ENCODE measurements at places on chromosomes 4 and X. TPM values are rescaled to one million over a fixed set of nuclear protein-coding genes. Genes with fewer than 3 reads are reported as not detected.
A peak's percentile ranks its signal among the peaks of the same experiment; 100 is the strongest.

DNA sequence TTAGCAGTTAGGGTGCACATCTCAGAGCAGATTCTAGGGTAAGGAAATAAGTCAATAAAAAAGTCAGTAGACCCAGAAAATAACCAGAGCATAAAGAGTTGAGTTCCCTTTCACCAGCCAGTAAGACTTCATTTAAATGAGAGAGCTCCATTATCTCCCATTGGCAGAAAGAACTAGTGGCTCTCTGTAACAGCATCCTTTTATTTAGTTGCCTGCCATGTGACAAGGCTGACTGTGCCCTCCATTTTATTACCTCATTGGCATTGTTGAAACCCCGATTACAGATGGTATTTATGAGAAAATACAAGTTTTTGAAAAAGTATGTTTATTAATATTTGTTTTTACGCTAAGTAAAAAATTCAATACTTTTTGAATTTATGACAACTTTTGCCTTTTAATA lies 859.5 kb upstream of the NDST4 start:
- H3K36me3 ChIP-seq, result no peaks in the 10 kb centered on the region
- DNase-seq, result no peak
- no peaks in the 10 kb centered on the region for H3K27me3 ChIP-seq
- H3K4me1 ChIP-seq, result no peaks in the 10 kb centered on the region

Gene SHROOM2
- total RNA-seq, result 0.84 TPM

Gene EDA2R
- 2.6 TPM for total RNA-seq

Gene RXFP1
- 1.1 TPM for total RNA-seq

DNA sequence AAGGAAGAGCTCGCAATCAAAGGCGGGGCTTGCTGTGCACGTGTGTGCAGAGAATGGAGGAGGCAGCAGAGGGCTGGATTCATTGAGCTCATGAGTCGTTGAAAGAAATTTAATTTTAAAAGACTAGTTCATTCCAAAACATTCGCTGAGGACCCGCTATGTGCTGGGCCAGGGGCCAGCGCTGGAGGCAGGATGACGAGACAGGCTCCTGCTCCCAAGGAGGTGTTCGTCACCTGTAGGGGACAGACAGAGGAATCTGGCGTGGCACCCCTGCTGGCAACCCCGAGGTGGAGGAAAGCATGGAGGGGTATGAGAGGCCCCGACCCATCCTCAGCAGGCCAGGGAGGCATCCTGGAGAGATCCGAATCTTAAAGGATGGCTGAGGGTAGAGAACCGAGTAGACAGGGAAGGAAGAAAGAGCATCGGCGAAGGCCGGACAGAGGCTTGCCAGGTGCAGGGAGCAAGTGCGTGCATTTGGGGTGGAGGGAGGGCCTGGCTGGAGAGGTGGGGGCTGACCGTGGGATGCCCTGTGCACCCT lies 96.4 kb downstream of the CPZ start:
- no peak overlapping the region for H3K4me3 ChIP-seq
- no peak overlapping the region for H3K27ac ChIP-seq
- DNase-seq, result no peak
- H3K27me3 ChIP-seq, result peaks cover 34% of the 10 kb centered on the region

- H3K36me3 ChIP-seq, result no peaks in the 10 kb centered on the region
- H3K4me1 ChIP-seq, result no peaks in the 10 kb centered on the region
- no peak overlapping the region for H3K27ac ChIP-seq
- H3K27me3 ChIP-seq, result no peaks in the 10 kb centered on the region
- H3K4me3 ChIP-seq, result no peak overlapping the region
Measured at GRCh38 chr4:188023682-188024081, 28.1 kb downstream of the ZFP42 start.

GRCh38 chrX:1099146-1099770 lies 113.2 kb downstream of the CRLF2 start:
- H3K27me3 ChIP-seq, result peaks cover 4% of the 10 kb centered on the region
- H3K4me3 ChIP-seq, result no peak overlapping the region
- DNase-seq, result no peak
- no peaks in the 10 kb centered on the region for H3K36me3 ChIP-seq

GRCh38 chrX:44784241-44784640 lies 59.6 kb upstream of the DUSP21 start:
- no peak for DNase-seq
- H3K36me3 ChIP-seq, result no peaks in the 10 kb centered on the region
- peaks cover 4% of the 10 kb centered on the region for H3K27me3 ChIP-seq
- H3K27ac ChIP-seq, result no peak overlapping the region
- H3K4me1 ChIP-seq, result no peaks in the 10 kb centered on the region

GRCh38 chrX:47483306-47484268 lies 565 bp upstream of the ZNF41 start:
- peaks cover 5% of the 10 kb centered on the region for H3K27me3 ChIP-seq
- peak; percentile 75 for DNase-seq
- H3K4me1 ChIP-seq, result peaks cover 7% of the 10 kb centered on the region

- peak overlapping the region; percentile 37 for H3K4me3 ChIP-seq
- H3K36me3 ChIP-seq, result no peaks in the 10 kb centered on the region
- H3K27me3 ChIP-seq, result peaks cover 34% of the 10 kb centered on the region
Measured at GRCh38 chrX:130170752-130171445, 863 bp upstream of the RAB33A start.

DNA sequence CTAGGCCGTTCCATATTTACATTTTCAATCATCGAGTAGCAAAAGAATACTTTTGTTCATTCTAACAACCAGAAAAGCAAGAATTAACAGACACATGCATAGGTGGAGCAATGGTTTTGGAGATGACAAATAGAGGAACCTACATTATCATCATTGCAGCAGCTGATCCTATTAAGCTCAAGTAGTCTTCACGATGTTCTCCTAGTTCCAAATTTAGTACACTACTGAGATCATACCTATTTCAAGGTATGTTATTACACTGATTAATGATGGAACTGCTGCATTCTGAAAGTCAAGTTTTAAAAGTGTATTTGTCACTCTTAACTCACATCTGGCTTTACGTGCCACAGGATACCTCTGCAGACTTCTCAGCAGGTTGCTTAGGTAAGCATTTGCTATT lies 87.4 kb downstream of the ADGRA3 start:
- peak overlapping the region; percentile 49 for H3K27ac ChIP-seq
- no peak overlapping the region for H3K4me3 ChIP-seq
- H3K27me3 ChIP-seq, result no peaks in the 10 kb centered on the region
- peak; percentile 24 for DNase-seq

- no peak overlapping the region for H3K4me3 ChIP-seq
- no peaks in the 10 kb centered on the region for H3K27me3 ChIP-seq
- peak; percentile 68 for DNase-seq
- H3K36me3 ChIP-seq, result no peaks in the 10 kb centered on the region
- H3K27ac ChIP-seq, result no peak overlapping the region
Measured at GRCh38 chr4:38489924-38490639, 173.9 kb upstream of the KLF3 start.

DNA sequence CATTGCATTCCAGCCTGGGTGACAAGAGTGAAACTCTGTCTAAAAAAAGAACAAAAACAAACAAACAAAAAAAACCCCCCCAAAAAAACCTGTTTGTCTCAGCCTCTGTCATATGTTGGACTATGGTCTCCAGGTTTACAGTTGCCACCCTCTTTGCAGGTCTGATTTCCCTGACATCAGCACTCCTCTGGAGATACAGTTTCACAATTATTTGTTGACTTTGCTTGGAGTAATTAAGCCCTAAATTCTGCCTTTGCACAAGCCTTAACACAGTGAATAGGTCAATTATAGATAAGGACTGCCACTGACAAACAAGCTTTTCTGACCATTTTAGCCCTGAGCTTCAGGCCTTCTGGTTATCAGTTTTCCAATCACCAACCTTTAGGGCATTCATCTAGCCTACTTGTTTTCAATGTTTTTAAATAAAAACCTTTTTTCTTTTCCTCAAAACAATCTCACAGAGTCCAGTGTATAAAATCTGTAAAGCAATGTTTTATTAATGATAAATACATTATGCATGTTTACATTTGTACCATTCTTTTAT lies 20.4 kb upstream of the MAPK10 start:
- H3K27ac ChIP-seq, result no peak overlapping the region
- H3K4me3 ChIP-seq, result no peak overlapping the region
- no peak for DNase-seq
- H3K36me3 ChIP-seq, result no peaks in the 10 kb centered on the region

DNA sequence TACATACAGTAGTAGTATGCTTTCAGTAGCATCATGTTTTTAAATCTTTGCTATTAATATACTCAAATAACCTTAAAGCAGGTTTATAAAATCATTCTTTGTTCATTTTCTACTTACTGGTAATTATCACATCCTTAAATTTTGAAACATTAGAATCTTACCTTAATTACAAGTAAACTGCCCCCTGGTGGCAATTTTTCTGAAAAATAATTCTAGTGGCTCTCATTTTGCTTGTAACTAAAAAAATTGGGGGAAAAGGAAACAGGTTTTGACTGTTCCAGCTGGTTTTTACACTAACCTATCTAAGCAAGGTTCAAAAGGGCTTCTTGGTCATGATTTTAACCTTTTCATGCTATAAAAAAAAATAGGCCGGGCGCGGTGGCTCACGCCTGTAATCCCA lies 18.5 kb upstream of the DCAF4L1 start:
- H3K4me1 ChIP-seq, result no peaks in the 10 kb centered on the region
- H3K27me3 ChIP-seq, result no peaks in the 10 kb centered on the region
- H3K27ac ChIP-seq, result no peak overlapping the region

Gene ARAP2
- 1.6 TPM for total RNA-seq

GRCh38 chr4:52266537-52267137 lies 215.5 kb downstream of the SPATA18 start:
- H3K27ac ChIP-seq, result peak overlapping the region; percentile 53
- no peaks in the 10 kb centered on the region for H3K36me3 ChIP-seq
- H3K4me1 ChIP-seq, result peaks cover 35% of the 10 kb centered on the region
- H3K4me3 ChIP-seq, result no peak overlapping the region

DNA sequence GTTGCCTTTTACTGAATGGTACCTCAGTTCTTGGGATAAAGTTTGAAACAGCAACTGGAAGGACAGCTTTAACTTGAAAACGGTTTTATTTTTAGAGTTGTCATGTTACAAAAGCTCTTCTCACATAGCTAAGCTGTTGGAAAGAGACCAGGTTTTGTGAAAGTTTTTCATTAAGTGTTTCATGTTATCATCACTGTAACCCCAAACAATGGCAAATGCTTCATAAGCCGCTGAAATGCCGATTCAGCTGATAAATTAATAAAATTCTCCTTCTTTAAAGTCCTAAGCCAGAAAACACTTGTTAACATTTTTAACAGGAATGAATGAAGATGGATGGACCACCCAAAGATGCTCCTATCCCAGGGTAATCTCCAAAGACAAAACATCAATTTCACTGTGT lies 76.1 kb upstream of the IRF2 start:
- no peaks in the 10 kb centered on the region for H3K27me3 ChIP-seq
- H3K27ac ChIP-seq, result no peak overlapping the region
- H3K36me3 ChIP-seq, result no peaks in the 10 kb centered on the region
- DNase-seq, result no peak
- H3K4me3 ChIP-seq, result no peak overlapping the region

DNA sequence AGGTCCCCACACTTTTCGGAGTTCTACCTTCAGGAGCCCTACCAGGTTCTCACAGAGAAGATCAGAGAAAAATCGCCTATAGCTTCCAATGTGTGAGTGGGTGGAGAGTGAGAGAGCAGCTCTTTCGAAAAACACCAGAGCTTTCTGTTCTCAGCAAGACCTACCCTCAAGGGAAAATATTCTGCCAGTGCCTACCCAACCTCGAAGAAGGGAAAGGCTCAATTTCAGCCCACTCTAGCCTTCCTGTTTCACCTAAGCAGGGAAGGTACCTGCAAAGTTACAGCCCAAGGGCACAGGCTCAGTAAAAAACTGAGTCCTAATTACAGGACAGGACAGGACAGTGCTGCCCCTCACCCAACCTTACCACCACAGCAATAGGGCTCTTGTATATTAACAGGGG lies 104.0 kb upstream of the WDR17 start:
- no peak for DNase-seq
- no peak overlapping the region for H3K4me3 ChIP-seq
- H3K27ac ChIP-seq, result no peak overlapping the region
- H3K27me3 ChIP-seq, result no peaks in the 10 kb centered on the region
- no peaks in the 10 kb centered on the region for H3K4me1 ChIP-seq

- H3K4me1 ChIP-seq, result no peaks in the 10 kb centered on the region
- DNase-seq, result no peak
- H3K27ac ChIP-seq, result no peak overlapping the region
- no peaks in the 10 kb centered on the region for H3K36me3 ChIP-seq
- no peaks in the 10 kb centered on the region for H3K27me3 ChIP-seq
Measured at GRCh38 chr4:177480795-177481194, 38.6 kb upstream of the AGA start.

DNA sequence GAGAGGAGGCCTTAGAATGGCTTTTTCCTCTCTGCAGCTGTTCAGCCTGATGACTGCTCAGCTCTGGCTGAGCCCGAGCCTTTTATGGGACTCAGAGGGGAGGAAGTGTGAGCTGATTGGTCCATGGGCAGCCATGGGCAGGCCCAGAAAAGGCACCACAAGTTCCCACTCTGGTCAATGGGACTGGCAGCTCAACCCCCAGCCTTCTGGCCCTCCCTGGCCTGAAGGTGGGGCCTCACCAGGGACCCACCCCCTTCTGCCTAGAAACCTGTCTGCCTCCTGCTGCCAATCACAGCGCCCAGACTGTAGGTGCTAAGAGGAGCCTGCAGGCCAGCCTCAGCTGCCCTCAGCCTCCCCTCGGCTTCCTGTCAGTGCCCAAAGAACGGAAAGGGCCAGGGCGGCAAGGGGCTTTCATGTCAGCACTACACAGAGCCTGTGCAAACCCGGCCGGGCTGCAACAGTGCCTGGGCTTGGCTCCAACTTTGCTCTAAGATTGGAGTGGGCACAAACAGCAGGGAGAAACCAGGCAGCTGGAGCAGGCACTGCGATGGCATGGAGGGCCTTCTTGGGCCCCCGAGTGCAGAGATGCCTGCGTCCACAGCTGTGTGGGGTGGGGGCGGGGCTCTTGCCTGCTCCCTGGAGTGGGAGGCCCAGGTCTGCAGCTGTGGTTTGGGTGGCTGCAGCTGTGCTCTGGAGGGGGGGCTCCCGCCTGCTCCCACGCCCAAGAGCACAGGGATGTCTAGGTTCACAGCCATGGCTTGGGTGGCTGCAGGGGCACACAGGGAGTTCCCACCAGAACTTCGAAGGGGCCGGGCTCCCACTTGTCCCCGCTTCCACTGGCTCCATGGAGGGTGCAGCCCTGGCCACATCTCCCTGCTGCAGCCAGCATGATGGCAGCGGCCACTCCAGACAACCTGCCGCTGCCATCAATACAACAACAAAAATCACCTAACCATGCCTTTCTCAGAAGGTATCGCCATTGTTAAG lies 92.6 kb downstream of the NXF2 start:
- H3K27ac ChIP-seq, result no peak overlapping the region
- no peaks in the 10 kb centered on the region for H3K36me3 ChIP-seq

DNA sequence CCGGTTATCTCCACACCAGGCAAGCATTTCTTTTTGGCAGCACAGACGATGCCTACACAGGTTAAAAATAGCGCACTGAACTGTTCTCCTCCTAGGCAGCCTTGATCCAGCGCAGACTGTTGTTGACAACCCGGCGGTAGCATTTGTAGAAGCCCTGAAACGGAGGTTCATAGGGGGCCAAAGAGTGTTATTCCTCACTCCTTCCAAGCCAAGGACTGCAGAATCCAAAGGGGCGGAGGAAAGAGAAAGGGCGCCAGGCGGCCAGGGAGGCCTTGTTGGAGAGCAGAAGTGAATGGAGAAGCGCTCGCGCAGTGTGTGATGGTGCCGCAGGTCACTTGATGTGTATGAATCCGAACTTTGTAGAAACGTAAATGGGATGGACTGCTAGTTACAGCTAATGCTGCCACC lies 82.7 kb downstream of the TENM3 start:
- peaks cover 7% of the 10 kb centered on the region for H3K4me1 ChIP-seq
- H3K36me3 ChIP-seq, result no peaks in the 10 kb centered on the region
- H3K4me3 ChIP-seq, result no peak overlapping the region
- DNase-seq, result peak; percentile 51
- no peaks in the 10 kb centered on the region for H3K27me3 ChIP-seq

Measured in muscle of leg (tissue), 16 donors.